ENCODE measurements at places on chromosomes 6 and 20.

GRCh38 chr20:8061861-8062518, 42.4 kb upstream of the TMX4 start:
- DNase-seq, result no peak

GRCh38 chr6:127897484-127897883, 3.4 kb downstream of the THEMIS start:
- DNase-seq, result no peak

GRCh38 chr6:22328474-22328873, 31.6 kb upstream of the PRL start:
- DNase-seq, result no peak

DNA sequence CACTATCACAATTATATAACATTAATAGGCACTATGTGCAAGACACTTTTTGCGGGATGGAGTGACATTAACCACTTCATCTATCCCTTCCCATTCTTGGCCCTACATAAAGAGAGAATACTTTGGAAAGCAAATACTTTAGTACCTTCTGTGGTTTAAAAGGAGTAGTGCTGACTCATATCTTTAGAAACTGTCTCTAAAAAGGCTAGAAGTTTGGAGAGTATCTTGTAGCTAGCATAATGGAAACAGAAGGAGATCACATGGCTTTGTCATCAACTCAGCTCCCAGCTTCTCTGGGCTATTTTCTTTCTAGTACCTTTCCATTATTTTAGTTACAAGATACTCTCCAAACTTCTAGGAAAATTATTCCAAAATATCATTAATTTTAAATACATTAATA, 157.5 kb downstream of the ADGRG6 start:
- no peak for DNase-seq

DNA sequence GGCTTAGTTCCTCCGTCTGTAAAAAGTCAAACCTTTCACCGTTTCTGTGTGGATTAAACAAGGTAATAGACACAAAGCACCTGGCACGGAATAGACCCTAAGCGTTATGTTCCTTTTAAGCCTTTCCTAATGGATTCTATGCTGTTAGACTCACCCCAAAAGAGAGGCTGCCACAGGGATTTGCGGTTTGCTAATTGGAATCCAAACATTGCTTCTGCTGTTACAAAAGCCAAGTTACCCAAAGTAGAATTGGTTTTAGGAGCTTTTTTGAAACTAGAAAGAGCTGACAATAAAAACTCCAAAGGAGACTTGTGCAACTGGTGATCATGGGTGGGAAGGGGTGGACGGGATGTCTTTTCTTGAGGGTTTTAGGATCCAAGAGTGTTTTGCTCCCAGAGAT, 178.0 kb downstream of the BMP7 start:
- DNase-seq, result no peak

DNA sequence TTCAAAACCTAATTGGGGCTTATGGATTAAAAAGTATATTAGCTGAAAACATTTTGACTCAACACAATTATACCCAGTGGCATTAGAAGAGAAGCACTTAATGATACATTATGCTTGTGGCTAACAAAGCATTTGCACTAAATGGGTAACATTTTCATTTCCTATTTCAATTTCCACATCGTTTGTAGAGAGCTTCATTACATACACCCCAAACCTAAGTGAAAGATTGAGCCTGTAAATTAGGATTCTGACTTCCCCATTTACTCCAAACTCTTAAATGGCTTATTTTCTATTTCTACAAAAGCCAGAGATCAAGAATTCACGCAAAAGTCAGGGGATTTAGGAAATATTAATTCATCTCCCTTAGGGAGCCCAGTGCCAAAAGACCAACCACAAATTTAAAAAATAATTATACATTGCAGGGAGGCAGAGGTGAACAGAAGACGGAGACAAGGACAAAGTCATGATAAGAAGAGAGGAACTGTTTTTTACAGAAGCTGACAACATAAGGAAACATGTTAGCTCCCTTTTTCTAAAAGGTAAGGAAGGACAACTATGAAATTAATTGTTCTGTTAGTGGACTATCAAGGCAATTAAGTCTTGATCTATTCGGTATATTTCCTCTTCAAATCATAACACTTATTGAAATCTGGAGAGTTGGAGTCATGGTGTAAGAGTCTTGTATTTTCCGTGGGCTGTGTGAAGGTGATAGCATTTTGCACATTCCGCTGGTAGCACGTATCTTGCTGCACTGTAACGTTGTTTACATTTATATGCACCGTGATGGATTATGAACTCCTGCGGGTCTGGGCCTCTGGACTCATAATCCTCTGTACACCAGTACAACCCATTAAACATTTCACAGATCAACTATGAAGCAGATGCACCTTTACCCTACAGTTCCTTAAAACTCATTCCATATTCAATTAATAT, 24.8 kb upstream of the EZR start:
- DNase-seq, result no peak

DNA sequence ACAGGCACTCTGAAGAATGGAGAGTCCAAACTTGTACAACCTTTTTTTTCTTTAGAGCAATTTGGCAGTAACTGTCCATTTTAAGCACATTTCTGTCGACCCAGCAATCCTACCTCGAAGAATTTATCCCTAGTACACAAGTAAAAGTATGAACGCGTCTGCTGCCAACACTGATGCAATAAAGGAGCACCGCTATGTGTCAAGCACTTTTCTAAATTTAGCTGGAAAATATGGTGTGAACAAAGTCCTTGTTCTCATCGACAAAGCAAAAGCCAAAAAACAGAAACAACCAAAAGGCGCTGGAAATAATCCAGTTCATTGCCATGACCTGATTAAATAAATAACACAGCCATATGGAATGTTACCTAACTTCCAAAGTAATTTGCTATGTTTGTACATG, 1.1 kb downstream of the DPM1 start:
- DNase-seq, result no peak

GRCh38 chr20:25669826-25670422, 26.7 kb downstream of the ZNF337 start:
- no peak for DNase-seq

- no peak for DNase-seq
Measured at GRCh38 chr6:151096255-151096612, 143.5 kb upstream of the AKAP12 start.

DNA sequence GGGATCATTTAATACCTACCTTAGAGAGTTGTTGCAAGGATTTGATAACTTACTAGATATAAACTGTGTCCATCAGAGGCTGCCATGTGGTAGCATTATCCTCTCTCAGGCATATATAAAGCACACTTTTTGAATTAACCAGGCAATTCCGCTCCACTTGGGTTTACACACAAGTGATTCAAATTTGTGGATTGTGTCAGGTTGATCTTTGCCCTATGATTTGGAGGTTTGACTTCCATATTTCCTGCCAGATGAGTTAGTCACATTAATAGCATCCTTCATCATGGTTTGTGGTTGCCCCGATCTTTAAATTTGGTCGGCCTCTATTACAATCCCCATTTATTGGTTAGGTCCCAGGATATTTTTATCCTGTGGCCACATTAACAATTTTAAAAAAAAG, 44.8 kb upstream of the CTAGE9 start:
- no peak for DNase-seq

- DNase-seq, result no peak
Measured at GRCh38 chr6:49336514-49337131, 126.4 kb downstream of the MMUT start.

DNA sequence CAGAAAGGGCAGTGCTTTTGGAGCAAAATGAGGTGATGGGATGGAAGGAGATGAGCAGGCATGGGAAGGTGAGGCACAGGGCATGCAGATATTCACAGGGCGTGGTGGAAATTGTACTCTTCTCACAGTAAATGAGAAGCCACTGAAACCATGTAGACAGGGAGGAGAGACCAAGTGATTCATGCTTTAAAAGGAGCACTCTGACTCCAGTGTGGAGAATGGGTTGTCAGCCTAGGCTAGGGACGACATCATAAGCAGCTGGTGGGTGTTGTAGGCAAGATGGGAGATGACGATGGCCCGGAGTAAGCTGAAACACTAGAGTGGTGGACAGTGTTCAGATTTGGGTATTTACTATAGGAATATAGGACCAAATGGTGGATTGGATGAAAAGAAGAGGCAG, 18.4 kb downstream of the PDE7B start:
- no peak for DNase-seq

DNA sequence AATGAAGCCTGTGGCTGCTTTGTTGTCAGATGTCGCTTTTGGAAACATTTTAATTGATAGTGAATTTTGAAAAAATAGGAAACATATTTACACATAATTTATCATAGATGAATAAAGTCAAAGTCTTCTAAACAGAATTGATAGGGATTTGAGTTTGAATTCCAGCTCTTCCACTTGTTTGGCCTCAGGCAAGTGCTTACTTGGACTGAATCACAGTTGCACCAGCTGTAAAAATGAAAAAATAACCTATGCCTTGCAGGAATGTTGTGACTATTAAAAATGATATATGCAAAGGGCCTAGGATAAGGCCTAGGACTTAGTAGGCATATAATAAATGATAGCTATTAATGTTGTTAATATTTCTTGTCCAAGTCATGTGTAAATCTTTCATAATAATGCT, 618.5 kb upstream of the MMS22L start:
- DNase-seq, result no peak

DNA sequence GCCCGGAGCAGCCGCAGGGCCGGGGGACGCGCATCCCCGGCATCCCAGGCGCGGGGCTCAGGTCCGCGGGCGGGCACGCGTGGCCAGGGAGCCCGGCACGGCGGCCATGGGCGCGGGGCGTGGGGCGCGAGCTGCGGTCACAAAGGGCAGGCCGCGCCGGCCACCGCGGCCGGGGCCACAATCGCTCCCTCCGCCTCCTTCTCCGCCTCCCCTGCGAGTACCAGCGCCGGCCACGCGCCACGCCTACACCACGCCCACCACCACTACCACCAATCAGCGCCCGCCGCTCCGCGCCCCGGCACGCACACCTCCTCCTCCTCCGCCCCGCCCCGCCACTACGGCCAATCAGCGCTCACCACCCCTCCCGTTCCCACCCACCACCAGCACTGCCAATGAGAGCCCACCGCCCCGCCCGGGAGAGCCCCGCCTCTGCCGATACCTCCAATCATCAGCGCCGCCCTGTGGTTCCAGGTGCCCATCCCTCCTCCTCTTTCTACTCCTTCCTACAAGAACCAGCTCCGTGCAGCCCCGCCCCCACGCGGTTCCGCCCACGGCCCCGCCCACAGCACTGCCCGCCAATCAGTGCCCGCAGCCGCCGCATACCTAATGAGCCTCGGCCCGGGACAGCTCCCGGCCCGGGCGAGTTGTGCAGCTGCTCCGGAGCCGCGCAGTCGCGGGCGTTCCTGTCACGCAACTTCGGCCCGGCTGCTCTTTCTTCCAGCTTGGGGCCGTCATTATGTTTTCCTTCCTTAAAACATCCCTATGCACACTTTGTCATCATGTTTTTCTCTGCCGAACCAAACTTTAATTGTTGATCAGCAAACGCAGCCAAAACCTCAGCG, at the start of gene RPS6KA2:
Gene RPS6KA2 (minus strand): TSS at position 219 of the 842 bp plus-strand sequence. CDS start 232 bp downstream, outside the sequence.
- peak; percentile 100 for DNase-seq

Data from T-helper 2 cell (primary cell).